MV-4-11 (cell line): ENCODE measurements at places on chromosomes 3 and 15.
A peak's percentile ranks its signal among the peaks of the same experiment; 100 is the strongest.

DNA sequence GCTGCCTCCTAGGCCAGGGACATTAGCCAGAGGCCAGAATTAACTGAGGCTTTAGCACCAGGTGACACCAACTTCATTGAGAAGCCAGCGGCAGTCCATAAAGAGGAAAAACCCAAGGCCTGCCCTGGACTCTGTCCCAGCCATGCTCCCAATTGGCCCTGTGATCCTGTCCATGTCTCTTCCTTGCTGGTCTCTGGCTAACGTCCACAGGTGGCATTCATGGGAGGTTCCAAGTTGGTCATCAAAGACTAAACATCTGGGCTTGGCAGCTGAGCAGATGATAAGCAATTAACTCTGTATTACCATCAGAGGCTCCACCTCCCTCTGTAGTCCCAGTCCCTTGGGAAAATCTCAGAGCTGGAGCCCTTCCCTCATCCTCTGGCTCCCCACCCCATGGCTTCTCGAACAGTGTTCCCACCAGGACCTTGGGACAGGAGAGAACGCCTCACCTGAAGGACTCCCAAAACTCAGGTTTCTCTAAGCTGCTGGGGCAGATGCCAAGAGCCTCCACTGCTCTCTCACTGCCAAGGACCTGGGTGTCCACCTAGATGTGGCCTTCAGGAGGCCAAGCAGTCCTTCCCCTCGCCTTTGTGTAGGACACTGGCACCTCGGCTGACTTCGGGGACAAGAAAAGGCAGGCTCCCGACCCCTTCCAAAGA, 40.4 kb downstream of the GOLGA6A start:
- no peak for DNase-seq

GRCh38 chr3:157447026-157447694, 10.5 kb downstream of the PTX3 start:
- DNase-seq: peak; percentile 51

GRCh38 chr3:128569756-128570155, 76.8 kb upstream of the GATA2 start:
- DNase-seq: peak; percentile 28

DNA sequence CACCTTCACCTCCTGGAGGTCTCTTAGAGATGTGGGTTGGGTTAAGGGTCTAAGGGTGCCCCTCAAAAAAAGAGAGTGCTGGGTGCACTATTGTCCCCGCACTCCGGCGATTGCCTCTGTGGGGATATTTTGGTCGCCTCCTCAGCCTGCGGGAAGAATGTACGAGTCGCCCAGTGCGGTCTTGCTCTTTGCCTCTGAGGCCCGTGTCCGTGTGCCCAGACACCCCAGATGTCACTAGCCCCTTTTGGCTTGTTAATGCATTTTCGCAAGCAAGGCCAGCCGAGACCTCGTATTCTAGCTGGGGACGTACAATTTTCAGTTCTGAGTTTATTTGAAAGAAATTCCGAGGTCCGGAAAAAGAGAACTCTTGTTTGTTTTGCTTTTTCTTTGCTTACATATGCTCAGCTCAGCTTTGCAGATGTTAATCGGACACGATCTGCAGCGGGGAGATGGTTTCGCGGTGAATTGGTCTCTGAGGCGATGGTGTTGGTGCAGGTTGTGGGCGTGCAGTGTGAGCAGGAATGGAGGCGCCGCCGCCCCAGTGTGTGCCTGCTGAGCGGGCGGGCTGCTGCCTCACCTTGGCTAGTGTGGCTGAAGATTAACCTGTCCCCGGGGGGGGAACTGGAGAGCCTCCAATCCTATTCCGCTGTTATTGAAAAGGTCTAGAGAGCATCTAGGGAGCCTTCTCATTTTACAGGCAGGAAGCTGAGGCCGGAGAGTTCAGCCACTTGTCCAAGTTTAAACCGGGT, 1.4 kb downstream of the ST6GAL1 start:
- DNase-seq: no peak

GRCh38 chr3:61828880-61829721, 267.7 kb downstream of the PTPRG start:
- no peak for DNase-seq

- no peak for DNase-seq
Observed at GRCh38 chr3:74393426-74393825, 221.0 kb downstream of the CNTN3 start.

- DNase-seq: peak; percentile 33
Observed at GRCh38 chr3:160754371-160754854, 1.6 kb upstream of the PPM1L start.

DNA sequence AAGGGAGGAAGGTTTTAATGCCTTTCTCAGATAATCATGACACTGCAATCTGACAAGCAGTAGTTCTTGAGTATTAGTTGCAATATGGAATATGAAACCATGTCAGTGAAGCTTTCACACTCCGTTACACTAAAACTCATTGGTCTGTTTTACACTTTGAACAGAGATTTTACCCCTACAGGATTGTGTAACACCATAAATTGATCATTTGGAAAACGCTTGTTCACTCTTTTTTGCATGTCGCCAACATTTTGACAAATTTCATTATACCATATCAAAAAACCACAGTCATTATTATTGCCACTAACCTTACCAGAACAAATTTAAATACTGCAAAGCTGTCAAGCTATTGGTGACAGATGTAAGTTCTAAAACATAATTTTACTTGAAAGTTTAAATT, 404.8 kb upstream of the THBS1 start:
- no peak for DNase-seq

GRCh38 chr15:28942571-28942970, 56.8 kb downstream of the APBA2 start:
- no peak for DNase-seq

DNA sequence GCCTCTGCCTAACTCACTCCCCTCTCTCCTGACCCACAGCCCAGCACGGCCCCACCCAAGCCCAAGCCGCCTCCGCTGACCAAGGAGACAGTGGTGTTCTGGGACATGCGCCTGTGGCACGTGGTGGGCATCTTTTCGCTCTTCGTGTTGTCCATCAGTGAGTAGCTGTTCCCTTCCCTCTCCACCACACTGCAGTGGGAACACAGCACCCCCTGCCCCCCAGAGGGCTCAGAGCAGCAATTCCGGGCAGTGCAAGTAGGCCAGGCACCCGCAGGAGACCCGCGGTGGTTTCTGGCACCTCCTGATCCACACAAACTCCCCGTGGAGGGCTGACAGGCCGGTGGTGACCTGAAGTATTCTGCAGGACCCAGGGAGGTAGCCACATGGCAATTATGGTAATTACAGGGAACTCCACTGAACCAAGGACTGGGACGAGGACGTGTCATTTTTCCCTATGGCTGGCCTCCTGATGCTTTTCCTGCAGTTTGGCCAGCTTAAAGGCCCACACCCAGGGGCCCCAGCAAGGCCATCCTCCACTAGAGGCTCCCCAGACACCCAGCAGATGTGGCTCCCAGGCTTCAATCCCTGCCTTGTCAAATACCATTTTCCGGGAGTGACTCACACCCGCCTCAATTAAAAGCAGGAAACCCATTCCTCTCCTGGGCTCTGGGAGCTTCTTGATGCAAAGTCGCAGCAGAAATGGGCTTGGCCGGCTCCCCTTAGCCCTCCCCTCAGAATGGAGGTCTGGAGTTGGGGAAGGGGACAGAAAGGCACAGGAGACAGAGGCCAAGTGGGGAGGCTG, 4.8 kb downstream of the TMIE start:
- DNase-seq: no peak

GRCh38 chr3:82085356-82085755, 323.9 kb upstream of the GBE1 start:
- DNase-seq: no peak

DNA sequence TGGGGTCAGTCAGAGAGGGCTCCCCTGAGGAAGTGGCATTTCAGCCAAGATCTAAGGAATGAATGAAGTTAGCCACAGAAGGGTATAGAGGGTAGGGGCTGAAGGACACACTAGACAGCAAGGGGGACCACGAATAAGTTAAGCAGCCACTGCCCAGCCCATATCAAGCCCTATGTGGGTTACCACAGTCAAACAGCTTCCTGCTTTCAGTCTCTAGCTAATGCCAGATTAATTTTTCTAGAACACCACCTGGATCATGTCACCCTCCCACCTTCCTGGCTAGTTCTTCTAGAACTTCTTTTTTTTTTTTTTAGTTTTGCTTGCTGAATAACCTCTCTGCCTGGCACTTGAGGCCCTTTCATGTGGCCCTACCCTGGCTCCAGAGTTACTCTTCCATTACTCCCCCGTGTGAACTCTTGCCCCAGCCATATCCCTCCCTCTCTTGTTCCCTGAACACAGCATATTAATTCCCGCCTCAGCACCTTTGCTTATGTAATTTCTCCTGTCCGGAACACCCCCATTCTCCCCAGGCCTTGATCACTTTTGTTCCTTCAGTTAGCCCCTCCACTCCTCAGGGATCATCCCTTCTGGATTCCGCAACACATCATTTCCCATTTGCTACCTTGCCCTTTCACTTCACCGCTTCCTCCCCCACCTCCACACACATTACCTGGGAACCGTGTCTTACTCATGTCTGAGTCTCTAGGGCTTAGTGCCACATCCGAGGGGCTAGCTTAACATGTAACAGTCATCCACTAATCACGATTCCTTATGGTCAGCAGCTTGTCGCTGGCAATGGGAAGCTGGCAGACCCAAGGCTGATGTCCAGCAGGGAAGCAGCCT, 20.6 kb upstream of the BNC1 start:
- no peak for DNase-seq

GRCh38 chr15:52069559-52069958, 43.0 kb downstream of the BCL2L10 start:
- no peak for DNase-seq

DNA sequence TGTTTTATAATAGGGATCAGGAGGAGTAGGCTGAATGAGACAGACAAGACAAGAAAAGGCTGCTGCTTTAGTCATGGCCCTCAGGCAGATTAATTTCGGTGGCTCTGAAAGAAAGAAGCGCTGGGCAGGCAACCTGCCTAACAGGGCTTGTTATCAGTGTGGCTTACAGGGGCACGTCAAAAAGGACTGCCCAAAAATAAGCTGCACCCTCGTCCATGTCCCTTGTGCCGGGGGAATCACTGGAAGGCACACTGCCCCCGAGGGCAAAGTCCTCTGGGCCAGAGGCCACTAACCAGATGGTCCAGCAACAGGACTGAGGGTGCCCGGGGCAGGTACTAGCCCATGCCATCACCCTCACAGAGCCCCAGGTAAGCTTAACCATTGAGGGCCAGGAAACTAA, 188.5 kb downstream of the IGSF11 start:
- no peak for DNase-seq

GRCh38 chr3:151863611-151864010, 9.8 kb upstream of the SUCNR1 start:
- no peak for DNase-seq

- peak; percentile 91 for DNase-seq
Observed at GRCh38 chr3:187072511-187072910, 66.8 kb downstream of the RPL39L start.

DNA sequence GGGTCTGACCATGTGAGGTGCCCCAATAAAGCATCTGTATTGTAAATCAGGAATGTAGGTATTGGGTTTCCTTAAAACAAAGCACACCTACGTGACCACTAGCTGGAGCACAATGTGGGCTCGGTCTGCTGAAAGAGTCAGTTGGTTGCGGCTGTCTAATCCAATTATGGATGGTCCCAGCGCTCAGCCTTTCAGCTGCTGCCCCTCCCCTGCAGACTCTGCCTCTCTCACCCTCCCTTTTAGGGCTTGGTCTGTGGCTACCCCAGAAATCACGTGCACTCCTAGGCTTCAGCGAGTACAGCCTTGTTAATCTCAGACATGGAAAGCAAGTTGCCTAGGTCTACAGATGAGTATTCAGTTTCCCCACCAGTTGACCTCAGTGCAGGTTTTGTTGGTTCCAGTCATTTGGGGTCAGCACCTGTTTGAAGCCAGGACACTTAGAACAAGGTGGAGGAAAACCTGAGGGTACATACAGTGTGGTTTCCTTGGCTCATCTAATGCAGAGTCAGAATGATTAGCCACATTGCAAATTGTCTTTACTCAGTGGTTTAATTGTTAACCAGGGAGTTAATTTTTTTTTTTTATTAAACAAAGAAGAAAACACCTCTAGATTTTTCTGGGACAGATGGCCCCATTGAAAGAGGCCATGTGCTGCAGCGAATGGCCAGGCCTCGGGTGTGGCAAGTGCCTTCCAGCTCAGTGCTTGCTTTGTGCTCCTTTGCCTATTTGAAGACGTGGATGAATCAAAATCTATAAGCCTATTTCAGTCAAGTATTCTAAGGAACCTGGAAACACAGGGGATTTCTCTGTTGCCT, 137.7 kb downstream of the IGF1R start:
- no peak for DNase-seq

GRCh38 chr3:135629701-135630408, 335.7 kb upstream of the PPP2R3A start:
- no peak for DNase-seq

GRCh38 chr3:175200391-175201095, 341.4 kb downstream of the NAALADL2 start:
- no peak for DNase-seq

- DNase-seq: peak; percentile 11
Observed at GRCh38 chr3:48851407-48851806, 3.7 kb upstream of the PRKAR2A start.
